NCI-H510A treated with DMSO at 0.1 percent for 48 hours (cell line): ENCODE measurements at places on chromosomes 7 and 10.

DNA sequence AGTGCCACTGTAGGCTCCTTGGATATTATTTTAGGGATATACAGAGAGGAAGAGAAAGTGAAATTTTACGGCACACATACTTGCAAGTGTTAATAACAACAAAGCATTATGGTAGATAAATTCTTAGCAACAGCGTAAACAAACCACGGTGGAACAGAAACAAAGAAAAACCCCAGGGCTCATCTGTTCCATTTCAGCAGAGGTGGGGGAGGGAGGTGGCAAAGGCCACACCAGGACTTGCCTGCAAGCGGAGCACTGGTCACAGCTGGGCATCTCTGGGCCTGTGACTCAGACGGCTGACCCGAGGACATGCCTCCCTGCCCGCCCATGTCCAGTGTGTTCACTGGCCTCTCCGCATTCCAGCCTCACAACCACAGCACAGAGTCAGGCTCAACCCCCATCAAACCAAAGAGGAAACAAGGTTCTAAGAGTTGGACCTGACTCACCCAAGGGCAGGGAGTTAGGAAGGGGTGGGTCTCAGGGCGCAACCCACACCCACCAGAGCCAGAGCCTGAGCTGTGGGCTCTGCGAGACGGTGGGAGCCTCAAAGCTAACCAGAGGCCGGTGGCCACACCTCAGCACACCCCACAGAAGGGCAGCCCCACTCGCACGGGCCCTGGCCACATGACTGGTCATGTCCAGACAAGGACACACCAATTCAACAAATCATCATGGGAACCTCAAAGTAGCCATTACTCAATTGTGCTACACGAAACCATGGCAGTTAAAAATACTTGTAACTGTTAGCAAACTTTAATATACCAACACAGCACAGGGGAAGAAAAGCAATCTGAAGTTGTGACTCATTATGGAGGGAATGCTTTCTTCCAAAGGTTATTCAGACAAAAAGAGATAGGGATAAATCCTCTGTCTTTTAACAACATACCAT, 10.7 kb downstream of the ESYT2 start:
- peak; percentile 22 for DNase-seq

DNA sequence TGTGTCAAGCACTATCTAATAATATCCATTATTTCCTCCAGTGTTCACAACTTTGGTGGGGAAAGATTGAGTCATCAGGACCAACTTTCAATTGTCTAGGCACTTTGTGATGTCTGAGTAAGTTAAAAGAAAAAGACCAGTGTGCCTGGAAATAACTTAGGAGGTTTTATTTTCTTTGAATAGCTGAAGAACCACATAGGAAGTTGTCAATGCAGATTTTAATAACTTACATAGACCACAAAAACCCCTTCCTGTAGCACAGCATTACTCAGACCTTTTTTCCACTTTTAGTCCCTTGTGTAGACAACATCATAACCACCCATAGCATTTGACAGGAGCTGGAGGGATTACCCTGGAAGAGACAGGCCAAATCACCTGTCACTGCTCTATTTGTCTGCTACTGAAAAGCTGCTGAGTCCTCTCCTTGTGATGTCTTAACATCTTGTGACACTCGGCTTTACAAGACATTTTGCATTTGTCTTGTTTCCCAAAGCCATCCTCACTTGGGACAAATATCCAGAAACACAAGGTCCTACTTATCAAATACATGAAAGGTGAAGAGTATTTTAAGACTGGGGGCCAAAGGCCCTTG, 241.5 kb upstream of the PTER start:
- DNase-seq, result no peak

GRCh38 chr10:80177781-80178636, 27.3 kb downstream of the ANXA11 start:
- no peak for DNase-seq

DNA sequence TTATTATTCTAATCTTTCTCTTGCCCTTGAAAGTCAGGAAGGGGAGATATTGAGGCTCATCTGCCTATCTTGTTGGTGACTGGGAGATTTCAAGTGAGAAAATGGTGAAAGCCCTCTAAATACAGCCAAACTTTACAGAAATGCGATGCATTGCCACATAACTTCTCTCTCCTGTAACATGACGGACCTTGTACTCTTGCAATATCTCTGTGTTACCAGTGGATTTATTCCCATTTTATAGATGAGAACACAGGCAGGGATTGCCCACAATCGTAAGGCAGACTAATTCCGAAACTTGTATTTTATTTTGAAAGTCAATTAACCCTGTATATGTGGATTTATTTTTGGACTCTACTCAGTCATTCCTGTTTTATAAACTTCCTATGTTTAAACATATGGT, 57.3 kb upstream of the MPP7 start:
- DNase-seq, result no peak

- peak; percentile 10 for DNase-seq
Observed at GRCh38 chr10:33005322-33006301, 47.6 kb upstream of the ITGB1 start.

DNA sequence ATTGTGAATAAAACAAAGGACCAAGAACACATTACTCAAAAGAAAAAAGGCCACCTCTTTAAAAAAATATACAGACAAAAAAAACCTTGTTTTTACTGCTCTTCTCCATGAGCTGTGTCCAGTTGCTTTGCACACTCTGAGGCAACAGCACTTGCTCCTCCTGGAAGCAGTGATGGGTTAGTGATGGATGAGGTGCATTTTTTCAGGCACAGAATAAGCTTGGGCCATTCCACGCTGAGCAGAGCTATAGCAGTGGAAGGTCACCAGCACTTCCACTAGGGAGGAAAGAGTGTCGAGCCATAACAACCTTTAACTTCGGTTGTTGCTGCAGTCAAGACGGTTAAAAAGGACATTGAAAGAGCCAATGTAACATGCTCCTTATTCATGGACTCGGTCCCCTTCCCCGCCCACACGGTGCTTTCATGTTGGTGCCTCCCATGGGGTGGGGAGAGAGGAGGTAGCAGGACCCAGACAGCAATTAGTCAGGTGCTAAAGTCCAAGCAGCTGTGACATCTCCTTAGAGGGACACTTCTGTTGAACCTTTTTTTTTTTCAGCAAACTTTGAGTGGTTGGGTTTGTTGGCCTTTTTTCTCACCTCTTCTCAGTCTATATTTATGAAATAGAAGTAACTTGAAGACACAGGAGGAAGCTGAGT, 136.5 kb upstream of the ADARB2 start:
- no peak for DNase-seq

DNA sequence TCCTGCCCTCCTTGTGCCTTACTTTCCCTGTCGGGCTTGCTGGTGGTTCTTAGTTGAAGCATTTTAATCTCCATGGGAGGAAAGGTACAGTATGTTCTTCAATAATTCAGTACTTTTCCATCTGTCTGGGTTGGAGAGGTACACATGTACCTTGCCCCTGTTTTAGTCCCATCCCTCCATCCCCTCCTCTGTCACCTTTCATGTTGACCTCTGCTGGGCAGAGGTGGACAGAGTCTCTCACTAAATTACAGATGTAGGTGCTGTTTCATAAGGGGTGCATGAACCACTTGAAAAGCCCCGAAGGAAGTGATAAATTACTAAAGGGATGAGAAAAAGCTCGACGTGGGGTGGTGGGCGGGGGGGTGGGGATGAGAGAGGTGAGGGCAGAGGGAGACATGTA, 5.4 kb downstream of the AGFG2 start:
- no peak for DNase-seq

DNA sequence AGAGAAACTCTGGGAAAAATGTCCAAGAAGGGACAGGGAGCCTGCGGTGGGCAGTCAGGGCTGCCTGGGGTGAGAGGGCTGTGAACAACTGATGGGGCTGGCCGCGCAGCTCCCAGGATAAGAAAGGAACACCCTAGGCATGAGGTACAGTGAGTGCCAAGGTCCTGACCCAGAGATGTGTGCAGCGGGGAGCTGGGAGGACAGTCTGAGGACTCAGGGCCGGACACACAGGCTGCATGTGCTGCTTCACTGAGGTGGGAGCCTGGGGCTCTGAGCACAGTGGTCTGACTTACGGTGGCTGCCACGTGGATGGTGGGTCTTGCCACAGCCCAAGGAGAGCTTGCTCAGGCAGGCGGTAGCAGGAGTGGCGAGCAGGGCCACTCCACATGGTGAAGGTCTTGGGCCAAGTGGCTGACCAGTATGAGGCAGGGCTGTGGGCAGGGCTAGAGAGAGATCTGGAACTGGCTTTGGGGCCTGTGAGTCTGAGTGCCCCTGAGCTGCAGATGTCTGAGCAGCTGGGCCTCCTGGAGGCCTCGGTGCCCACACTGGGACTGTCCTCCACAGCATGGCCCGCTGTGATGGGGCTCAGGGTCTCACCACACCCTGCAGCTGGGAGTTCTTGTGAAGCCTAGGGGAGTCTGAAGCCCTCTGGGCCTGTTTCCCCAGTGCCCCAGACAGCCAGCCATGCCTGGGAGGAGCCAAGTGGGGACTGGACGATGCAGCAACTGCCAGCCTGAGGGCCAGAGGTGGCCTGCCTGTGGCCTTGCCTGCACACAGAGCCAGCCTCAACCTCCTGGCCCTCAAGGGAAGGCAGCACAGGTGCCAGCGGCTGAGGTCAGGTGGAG, 60.3 kb downstream of the RASGEF1A start:
- no peak for DNase-seq

DNA sequence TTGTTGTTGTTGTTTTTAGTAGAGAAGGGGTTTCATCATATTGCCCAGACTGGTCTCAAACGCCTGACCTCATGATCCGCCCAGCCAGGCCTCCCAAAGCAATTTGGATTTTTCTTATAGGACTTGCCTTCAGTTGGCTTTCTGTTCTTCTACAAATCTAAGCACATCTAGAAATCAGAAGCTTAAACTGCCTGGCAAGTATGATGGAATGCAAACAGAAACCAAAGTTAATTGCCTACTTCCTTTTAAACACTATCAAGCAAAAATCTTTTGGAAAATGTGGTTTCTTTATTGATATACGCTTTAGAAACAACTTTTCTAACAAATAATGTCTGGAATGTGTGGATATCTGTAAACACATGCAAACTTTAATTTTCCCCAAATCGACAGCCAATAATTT, 64.9 kb downstream of the USP6NL start:
- DNase-seq, result no peak

- no peak for DNase-seq
Observed at GRCh38 chr7:116863936-116864500, 1.6 kb downstream of the CAPZA2 start.

DNA sequence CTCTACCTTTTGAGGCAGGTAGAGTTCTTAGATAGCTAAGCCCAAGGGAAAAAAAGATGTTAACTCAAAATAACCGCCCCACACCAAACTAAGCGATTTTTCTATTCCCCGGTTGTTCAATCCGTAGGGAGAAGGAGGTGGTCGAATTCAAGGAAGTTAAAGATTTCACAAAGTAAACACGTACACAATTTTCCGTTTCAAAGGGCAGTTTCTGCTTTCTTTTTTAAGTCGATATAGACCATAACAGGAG, 842 bp downstream of the KBTBD2 start:
- no peak for DNase-seq

- DNase-seq, result no peak
Observed at GRCh38 chr7:112192236-112193154, 13.7 kb downstream of the DOCK4 start.

- DNase-seq, result no peak
Observed at GRCh38 chr10:13882119-13882711, 295.4 kb downstream of the PRPF18 start.

- DNase-seq, result peak; percentile 71
Observed at GRCh38 chr10:133307776-133308420, 774 bp downstream of the TUBGCP2 start.

- no peak for DNase-seq
Observed at GRCh38 chr10:637771-638195, 51.7 kb downstream of the DIP2C start.

- no peak for DNase-seq
Observed at GRCh38 chr7:27064159-27064558, 31.6 kb downstream of the HOXA1 start.

DNA sequence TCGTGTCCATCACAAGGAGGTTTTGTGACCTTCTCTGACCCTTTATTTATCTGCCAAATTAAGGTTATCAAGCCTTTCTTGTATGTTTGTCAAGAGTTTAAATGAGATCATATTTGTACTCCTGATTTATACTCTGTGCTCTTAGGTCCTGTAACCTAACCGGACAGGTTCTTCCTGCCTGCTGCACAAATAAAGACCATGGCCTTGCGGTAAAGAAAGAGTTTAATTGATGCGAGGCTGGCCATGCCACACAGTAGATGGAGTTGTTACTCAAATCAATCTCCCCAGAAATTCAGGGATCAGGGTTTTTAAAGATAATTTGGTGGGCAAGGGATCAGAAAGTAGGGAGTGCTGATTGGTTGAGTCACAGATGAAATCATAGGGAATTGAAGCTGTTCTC, 79.5 kb upstream of the LRGUK start:
- no peak for DNase-seq

DNA sequence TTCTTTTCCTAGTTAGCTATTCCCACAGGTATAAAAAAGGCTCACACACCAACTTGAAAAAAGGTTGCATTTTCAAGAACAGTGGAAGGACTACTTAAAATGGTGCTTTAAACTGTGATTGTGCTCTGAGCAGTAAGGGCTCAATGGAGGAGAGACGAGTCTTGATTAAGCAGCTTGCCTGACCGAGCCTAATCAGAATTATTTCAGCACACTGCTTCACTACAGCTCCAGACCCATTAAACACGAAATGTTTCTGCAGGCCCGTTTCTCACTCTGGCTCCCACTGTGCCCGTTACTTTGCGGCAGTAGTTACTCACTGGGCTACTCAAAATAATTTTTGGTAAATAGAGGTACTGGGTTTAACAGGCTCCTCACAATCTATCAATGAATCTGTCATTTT, 126.0 kb downstream of the NRCAM start:
- DNase-seq, result no peak

- DNase-seq, result no peak
Observed at GRCh38 chr7:107104801-107105200, 60.3 kb downstream of the PRKAR2B start.

GRCh38 chr7:157903710-157904109, 566.9 kb downstream of the DNAJB6 start:
- no peak for DNase-seq

GRCh38 chr10:47457826-47458225, 26.1 kb downstream of the ANXA8 start:
- no peak for DNase-seq

DNA sequence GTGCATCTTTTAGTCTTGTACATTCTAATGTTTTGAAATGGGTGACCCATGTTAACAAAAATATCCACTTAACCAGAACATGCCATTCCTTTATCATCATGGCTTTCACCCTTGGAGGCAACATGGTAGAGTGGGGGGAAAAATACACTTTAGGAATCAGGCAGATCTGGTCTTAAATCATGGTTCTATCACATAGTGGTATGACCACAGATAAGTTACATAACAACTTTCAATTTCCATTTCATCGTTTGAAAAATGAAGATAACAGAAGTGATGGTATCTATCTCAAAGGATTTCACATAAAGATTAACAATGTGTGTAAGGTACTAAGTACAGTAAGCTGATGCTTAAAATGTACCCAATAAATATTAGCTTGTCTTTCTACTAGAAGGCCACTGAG, 19.0 kb downstream of the TMEM168 start:
- DNase-seq, result no peak

DNA sequence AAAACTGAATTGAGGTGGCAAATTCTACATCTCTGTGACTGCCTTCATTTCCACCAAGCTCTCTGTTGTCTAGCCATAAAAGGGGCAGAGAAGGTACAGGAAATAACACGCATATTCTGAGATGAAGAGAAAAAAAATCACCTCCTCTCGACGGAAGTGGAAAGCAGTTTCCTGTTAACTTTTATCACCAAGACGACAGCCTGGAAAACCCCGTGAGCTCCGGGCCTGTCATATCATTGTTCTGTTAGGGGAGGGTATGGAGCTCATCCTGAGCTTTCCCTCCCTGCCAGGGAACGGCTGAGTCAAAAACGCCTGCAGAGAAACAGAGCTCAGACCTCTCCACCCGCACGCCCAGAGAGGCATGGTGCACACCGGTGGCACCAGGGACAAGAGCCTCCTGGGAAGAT, 200.3 kb downstream of the PRPF18 start:
- no peak for DNase-seq
